Activated naive CD4-positive, alpha-beta T cell (primary cell): ENCODE measurements at places on chromosomes 16 and 17.
A peak's percentile ranks its signal among the peaks of the same experiment; 100 is the strongest.

DNA sequence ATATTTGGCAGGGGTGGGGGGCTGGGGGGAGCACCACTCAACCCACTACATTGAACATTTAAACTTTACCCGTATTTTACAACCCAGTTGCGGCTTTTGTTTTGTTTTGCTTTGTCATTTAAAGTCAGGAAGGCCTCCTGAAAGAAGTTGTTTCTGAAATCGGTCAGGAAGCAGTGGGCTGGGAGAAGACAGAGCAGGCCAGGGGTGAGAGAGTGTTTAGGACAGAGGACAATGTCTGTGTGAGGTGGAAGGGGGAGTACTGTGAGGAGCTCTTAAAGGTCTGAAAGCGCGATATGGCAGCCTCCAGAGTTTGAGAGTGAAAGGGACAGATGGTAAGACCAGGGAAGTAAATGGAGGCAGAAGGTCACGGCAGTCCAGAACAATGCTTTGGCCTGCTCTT is 6.1 kb upstream of the WFIKKN2 start:
- DNase-seq, result no peak

- DNase-seq, result no peak
Measured at GRCh38 chr16:24125214-24125613, 130.9 kb upstream of the CACNG3 start.

DNA sequence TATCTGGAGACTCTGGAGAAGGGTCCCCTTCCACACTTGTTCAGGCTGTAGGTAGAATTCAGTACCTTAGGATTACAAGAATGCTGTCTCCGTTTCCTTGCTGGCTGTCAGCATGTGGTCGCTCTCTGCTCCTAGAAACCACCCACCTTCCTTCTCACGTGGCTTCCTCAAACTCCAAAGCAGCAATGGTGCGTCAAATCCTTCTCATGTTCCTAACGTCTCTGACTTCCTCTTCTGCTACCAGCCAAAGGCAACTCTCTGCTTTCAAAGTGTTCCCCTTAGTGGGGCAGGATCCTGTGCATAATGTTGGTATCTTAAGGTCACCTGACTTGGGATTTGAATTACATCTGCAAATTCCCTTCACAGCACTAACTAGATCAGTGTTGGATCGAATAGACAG is 30.9 kb upstream of the DYNLRB2 start:
- no peak for DNase-seq

- DNase-seq, result no peak
Measured at GRCh38 chr16:21645261-21645721, 7.1 kb downstream of the IGSF6 start.

DNA sequence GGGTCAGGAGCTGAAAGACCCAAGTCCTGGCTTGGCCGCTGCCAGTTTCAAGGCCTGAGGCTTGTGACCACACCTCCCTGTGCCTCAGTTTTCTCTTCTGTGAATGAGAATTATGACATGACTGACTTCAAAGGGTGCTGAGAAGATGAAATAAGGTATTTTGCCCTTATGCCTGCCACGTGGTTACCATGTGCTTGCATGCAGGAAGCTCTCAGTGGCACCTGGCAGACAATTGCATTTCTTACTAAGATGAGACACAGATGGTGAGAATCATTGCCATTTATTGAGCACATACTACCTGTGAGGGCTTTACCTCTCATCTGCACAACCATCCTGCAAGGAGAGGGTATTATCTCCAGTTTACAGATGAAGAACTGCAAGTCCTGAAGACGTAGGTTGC is 69.8 kb downstream of the MRM1 start:
- no peak for DNase-seq

- no peak for DNase-seq
Measured at GRCh38 chr16:15452246-15452855, 18.0 kb downstream of the BMERB1 start.

DNA sequence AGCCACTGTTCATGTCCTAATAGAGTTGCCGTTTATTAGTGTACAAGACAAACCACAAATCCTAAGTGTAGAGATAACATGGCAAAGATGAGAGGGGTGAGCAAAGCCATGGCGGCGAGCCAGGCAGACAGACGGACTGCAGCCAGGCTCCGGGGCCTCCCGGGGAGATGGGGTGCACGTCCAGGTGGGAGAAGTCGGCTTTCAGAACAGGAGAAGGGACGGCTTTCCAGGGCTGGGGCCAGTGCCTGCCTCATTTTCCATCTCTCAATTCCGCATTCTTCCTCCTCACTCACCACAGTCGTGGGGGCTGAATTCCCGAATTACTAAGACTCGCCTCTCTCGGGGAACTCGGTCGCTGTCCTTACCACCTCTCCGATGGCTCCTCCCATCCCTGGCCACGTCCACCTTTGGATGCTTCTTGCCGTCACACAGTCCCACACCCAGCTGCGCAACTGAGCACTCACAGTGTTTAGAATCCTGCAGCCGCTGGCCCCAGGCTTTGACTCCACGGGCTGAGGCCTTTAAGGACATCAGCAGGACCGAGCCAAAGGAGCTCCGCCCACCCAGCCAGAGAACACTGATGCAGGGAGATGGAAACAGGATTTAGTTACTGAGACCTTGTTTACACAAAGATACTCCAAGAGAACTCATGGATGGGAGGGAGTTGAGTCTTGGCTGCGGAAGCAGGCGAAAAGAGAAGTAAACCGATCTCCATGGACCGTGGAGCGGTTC is 59.7 kb downstream of the RNF112 start:
- no peak for DNase-seq

DNA sequence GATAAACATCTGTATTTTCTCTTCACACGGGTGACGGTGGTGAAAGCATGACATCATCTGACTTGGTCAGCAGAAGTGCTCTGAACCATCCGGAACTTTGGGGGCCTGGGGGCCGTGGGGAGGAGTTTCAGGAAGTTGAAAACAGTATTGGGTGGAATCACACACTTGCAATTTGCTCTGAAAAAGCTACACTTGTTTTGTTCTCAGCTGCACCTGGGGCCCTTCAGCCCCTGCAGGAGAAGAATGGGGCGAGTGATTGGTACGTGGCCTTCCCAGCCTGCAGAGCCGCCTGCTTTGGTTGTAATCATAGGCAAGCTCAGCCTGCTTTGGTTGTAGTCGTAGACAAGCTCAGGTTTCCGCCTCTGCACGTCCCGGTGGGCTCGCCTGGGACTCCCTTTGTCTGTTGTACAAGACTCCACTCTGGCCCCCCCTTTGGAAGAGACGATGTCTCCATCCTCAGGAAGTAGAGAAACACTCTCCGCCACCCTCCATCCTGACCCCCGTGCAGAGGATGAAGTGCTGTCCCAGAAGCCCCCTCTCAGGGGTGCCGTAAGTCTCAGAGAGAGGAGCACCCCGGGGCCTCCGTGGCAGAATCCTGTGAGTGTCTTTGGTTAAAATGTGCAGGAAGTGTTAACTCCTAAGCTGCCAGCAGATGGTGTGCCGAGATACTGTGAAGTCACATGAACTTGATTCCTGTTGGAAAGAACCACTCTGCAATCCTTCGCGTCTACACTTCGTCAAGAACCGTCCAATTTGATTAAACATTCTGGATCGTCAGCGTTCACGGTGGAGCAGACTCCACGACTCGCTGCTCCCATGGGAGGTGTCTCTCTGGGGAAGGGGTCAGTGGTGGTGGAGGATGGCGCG is 5.4 kb downstream of the BANP start:
- peak; percentile 55 for DNase-seq

DNA sequence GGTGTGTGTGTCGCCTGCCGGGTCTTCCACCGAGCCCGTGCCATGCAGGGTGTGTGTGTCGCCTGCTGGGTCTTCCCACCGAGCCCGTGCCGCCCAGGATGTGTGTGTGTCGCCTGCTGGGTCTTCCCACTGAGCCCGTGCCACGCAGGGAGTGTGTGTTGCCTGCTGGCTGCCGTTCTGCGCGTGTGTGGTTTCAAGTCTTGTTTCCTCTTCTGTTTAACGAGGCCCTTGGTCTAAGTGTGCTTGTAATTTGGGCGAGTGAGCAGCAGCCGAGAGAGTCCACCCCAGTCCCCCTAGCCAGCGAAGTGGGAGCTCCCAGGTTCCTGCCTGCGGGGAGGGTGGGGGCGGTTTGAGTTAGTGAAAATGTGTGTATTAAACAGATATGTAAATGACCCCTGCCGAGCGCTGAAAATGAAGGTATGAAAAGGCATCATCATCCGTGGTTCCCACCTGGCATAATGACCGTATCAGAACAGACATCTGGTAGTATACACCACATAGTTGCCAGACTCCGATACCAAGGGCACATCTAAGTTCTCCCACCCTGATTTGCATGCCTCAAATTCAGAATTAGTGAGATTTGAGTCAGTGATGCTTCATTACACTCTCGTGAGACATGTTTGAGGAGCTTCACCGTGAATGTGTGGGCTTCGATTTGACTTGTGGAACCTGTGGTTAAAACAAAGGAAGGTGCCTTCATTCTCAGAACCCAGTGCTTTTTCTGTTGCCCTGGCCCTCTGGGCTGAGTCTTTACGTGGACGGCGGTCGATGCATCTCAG is 114.5 kb upstream of the CHMP6 start:
- no peak for DNase-seq

GRCh38 chr16:51408357-51408756 is 257.3 kb upstream of the SALL1 start:
- no peak for DNase-seq

- no peak for DNase-seq
Measured at GRCh38 chr16:70769761-70770160, 31.2 kb downstream of the VAC14 start.

DNA sequence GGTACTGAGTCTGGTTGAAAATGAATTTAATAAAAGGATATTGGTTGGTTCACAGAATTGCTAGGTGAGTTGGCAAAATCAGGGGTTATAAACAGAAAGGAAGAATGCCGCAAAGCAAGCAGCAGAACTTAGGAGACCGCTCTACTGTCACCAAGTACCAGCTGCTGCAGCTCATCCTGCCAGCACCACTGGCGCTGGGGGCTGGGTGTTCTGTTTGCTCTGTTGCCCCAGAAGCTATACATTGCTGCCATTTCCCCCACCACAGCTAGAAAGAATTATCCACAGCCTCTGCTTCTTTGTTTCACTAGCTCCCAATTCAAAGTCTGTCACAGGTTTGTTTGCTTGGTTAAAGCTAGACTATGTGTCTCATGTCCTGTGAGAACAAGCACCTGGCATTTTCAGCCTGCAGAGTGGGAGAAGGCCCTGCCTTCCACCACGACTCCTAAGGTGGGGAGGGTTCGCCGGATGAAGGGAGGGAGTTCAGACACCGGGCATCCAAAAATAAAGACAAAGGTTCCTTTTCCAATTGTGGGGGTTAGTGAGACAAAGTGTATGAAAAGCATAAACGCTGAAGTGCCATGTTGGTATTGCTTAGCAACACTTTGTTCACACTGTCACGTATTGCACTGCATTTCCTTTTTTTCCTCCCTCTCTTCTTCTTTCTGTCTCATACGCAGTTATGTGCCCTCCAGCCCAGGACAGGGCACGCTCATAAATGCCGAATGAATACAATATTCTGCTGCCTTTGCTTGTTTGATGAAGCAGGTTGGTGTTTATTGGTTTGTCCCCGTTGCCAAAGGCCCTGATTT is 9.6 kb upstream of the CPD start:
- no peak for DNase-seq

GRCh38 chr16:16101585-16101984 is 121.7 kb downstream of the ABCC6 start:
- no peak for DNase-seq

- DNase-seq, result no peak
Measured at GRCh38 chr16:74200921-74201320, 95.7 kb upstream of the PSMD7 start.

- DNase-seq, result no peak
Measured at GRCh38 chr17:50918933-50919296, 52.8 kb upstream of the TOB1 start.

- no peak for DNase-seq
Measured at GRCh38 chr17:6066183-6066948, 3.8 kb upstream of the WSCD1 start.

- DNase-seq, result no peak
Measured at GRCh38 chr16:87619360-87620200, 17.3 kb downstream of the JPH3 start.

DNA sequence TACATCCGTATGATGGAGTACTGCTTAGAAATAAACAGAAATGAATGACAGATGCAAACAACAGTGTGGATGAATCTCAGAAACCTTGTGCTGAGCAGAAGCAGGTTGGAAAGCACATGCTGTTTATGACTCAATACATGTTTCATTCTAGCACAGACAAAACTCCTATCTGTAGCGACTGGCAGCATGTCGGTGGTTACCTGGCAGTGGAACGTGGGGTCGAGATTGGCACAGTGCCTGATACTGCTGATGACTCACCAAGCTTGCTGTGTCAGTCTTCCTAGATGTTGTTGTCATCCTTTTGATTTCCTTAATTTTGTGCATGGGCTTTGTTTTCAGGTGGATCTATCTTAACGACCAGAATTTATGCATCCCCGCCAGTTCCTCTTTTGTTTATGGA is 62.1 kb downstream of the GAN start:
- no peak for DNase-seq

- no peak for DNase-seq
Measured at GRCh38 chr17:73302189-73302588, 9.6 kb downstream of the CDC42EP4 start.

DNA sequence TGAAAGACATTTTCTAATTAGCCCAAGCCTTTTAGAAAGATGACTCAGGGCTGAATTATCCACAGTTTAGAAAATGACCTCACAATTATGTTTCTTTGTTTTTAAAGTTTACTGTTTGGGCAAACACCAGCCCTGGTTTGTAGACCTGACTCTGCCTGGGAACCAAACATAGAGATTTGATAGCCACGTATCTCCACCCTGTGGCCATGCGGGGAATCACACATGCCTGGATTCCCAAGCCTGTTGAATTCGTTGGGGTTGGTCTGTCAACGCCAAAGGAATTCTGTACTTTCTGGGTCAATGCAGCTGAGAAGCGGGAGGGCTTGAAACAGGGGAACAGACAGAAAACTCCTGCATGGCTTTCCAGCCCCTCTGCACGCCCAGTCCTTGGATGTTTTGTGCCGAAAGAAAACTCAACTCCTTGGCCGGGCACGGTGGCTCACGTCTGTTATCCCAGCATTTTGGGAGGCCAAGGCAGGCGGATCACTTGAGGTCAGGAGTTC is 26.9 kb downstream of the CD300A start:
- DNase-seq, result peak; percentile 9

GRCh38 chr17:64651889-64652288 is 10.2 kb downstream of the SMURF2 start:
- DNase-seq, result no peak

DNA sequence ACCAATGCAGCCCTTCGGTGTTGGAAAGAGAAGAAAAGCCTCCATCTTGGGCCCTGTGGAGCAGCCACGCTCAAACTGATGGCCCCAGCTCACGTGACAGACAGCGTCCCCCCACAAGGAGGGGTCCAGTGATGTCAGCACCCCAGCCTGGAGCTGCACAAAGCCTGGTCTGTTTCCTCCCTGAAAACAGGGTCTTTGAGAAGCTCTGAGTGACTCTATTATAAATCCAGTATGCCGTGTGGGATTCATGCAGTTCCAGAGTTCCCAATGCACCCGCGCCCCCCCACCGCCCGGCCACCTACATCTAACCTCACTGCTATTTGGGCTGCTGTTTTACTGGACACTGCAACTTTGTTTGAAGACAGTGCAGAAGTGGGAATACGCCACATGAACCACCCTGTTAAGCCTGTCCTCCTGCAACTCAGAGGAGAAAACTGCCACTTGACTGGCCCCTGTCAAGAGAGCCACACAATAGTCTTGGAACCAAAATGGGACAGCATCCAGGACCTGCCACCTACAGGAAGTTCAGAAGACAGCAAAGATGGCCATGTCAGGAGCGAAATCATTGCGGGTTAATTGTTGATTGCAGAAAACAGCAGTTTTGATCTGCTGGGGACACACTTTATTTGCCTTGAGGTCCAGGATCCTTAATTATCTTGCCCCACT is 33.1 kb downstream of the PMP22 start:
- DNase-seq, result no peak
